ENCODE measurements at places on chromosomes 16 and 17.

GRCh38 chr16:11254913-11255736 is 879 bp downstream of the SOCS1 start:
- DNase-seq = peak; percentile 50

DNA sequence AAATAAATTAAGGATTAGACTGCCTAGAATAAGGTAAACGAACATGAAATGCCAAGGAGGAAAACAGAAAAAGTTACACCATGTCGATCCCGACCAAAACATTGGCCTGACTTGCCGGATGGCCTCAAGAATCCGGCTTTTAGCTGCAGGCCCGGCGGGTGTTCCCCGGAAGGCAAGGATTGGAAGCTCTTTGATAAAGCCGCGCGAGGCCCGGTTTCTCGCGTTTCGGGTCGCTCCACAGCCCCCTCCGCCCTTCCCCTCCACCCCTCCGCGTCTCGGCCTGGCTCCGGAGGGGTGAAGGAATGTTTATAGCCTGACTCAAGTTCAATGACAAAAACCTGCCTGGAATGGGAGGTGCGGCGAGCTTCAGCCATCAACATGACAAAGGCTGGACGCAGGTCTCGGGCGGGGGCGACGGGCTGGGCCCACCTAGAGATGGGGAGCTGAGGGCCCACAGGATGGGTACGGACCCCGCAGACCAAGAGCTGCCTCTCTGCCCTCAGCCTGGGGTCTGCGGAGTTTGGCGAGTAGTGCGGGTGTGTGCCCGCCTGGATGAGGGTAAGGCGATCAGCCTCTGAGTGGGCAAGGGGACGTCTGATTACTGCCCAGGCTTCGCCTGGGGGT is 2.6 kb downstream of the PRAC1 start:
- no peak for DNase-seq

DNA sequence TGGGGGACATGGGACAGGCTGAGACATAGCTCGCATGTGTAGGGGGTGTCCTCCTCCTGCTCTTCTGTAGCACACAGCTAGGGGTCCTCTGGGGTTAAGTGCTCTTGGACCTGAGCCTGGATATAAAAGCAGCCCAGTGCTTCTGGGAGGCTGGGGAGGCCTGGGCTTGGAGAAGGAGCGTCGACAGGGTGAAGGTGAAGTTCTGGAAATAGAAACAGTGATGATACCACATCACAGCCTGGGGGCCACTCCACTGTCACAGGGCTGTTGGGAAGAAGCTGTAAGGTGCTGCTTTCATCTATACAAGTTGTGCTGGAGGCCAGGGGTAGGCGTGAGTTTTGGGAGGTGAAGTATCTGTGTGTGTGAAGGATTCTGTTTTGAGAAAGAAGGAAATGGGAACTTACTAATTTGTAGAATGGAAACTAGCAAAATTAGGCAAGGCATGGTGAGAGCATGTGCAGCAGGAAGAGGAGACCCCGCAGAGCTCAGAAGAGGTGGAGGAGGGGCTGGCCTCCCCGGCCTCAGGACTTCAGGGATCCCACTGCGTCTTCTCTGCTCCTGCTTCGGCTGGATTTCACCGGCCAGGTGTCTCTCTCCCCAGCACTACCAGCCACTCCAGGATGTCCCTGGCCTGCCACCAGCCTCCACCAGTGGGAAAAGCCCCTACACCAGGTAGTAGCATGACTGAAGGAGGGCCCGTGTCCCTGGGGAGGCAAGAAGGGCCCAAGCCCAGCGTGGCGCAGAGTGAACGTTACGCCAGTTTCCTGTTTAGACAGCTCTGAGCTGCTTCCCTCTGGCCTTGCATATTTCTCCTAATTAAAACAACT is 19.4 kb downstream of the PLCG2 start:
- DNase-seq = no peak

DNA sequence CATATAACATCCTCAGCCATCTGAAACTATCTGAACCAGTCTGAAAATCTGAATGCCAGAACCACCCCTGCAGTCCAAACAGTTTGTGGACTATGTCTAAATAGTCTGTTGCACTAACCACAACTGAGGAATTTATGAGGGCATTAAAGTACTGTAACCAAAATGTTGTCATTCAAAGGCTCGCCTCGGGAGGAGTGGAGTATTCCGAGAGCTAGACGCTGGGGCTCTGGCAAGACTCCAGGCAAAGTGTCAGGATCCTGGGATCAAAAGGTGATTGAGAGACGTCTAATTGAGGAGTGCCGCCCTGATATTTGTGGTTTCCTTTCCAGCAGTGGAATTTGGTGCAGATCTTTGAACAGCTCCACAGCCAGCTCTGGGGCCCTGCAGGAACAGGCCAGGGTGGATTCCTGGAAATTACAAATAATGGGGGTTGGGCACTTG is 142.9 kb upstream of the MYOCD start:
- no peak for DNase-seq

DNA sequence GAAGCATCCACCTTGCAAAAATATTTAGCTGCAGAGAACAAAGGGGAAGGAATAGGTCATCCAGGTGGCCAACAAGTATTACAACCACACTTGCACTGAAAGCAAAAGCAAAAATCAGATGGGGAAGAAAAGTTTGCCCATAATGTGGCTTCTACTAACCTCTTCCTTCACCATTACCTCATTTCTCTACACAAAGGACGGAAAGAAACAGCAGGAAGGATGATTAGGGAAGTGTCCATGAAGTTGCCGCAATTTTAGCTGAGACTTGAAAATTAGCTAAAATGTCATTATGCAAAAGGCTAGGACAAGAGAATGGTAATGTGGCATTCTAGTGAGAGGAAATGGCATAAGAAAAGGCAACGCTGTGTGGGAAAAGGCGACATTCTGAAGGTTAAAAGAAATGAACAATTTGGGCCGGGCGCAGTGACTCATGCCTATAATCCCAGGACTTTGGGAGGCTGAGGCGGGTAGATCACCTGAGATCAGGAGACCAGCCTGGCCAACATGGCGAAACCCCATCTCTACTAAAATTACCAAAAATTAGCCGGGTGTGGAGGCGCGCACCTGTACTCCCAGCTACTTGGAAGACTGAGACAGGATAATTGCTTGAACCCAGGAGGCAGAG is 13.7 kb downstream of the KANSL1 start:
- DNase-seq = no peak

- peak; percentile 34 for DNase-seq
These were observed 5.9 kb downstream of the ZNF207 start for GRCh38 chr17:32355649-32356377.

DNA sequence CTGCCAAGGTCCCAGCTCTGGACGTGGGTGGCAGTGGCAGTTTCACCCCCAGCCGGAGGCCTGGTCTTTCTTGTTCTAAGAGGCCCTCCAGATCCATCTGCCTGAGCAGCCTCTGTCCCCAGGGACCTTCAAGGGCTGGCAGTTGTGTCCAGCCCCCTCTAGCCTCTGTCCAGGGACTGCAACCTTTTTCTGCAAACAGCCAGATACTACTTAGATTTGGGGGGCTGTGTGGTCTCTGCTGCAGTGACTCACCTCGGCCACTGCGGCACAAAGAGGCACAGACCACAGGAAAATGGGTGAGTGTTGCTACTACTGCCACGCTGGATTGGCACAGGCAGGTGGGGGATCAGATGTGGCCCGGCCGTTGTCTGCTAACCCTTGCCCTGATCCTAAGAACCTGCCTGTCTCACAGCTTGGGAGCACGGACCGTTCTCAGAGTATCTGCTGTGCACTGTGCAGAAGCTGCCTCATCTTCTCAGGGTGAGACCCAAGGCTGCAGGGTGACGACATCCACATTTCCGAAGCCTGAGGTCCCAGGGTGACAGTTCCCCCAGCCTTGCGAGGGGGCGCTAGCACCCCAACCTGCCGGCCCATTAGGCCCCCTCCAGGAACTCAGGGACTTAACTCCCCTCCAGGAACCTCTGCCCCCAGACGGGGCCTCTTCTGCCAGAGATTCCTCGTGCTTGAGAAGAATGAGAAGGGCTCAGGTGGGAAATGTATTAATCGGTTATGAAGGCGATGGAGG is 27.6 kb downstream of the MXRA7 start:
- peak; percentile 23 for DNase-seq

DNA sequence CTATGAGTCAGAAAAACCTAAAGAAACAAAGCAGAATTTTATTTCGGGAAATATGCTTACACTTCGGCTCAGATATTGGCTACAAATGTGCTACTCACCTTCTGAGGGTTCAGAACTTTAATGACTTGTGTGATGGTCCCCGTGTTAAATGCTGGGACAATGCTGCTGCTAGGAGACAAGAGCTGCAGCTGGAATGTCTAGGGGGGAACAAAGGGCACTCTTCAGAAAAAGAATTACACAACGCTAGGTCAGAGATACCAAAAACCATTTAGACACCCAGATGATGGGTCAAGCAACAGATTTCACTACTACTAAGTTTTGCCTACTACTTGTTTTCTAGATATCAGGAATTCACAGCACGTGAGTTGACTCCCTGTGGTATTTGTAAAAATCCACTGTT is 10.0 kb upstream of the PHLPP2 start:
- no peak for DNase-seq

DNA sequence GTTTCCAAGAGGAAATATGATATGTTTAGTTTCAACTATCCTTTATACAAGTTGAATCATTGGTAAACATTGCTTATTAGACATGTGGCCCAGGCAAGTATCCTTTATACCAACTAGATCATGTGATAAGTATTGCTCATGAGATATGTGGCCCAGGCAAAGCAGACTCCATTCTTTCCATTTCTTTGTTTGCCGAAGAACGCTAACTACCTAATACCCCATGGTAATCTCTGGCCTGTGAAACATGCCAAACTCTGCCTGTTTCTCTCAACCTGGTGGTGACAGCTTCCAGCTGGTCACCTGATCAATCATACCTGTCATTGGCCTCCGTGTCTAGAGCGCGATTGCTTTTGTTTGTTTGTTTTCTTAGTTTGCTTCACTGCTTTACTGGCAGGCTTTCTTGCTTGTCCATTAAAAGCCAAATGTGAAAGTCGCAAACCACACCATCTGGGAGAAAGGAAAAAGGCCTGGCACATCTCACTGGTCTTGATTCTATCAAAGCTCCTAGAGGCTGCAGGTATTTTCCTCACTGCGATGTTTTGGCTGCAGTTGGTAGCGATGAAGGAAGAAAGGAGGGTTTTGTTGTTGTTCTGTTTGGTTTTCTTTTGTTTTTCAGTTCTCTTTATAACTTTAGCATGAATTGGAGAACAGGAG is 686.2 kb downstream of the KCNJ2 start:
- DNase-seq = no peak

GRCh38 chr17:30557916-30558685 is 80.9 kb downstream of the GOSR1 start:
- DNase-seq = no peak

DNA sequence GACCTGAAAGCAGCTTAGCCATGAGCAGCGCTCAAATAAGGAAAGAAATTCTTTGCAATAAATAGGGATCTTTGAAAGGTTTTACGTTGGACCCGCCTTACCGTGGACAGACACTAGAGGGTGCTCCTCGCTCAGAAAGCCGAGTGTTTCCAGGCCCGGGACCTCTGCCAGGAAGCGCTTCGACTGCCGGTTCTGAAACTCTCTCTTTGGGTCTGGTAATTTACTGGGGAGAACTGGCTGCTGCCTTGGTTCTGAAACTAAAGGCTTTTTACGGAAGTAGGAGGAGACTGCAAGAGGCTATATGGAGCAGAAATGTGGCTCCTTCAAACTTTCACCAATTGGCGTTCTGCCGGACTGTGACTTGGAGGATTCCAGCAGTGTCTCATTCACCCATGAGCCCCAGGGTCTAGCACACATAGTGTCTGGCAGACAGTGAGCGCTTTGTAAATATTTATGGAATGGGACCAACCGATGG is 45.6 kb upstream of the HOXB9 start:
- DNase-seq = peak; percentile 67

DNA sequence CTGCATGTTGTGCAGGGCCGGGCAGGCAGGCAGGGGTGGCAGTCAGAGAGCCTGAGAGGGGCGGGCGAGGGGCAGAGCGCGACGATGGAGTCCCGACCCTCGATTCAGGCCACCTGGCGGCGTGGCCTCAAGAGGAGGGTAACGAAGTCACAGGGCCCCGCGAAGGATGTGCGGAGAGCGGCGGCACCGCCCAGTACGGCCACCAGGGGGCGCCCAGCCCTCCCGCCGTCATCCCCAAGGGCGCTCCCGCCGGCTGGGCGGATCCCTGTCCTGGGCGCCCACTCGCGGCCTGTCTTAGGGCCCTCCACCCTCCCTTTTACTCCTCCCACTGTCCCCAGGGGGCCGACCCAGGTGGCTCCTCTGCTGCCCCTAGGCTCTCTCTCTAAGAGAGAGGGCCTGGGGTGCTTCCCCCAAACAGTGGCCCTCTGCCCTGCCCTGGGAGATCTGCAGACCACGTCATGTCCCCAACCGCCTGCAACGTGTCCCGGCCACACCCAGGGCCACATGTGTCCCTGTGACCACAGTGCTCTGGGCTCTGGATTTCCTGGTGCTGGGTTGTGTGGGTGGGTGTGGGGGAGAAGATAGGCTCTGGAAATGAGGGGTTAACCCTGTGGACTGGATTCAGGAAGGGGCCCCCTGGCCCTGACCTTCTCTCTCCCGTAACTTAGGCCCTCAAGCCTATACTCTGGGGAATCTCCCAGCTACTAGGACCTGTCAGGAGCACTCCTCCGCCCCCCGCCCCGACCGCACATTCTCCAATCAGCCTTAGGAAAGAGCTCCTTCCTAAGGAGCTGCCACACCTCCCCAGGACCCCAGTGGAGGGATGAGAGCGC is 5.9 kb downstream of the DPEP2 start:
- DNase-seq = peak; percentile 92

DNA sequence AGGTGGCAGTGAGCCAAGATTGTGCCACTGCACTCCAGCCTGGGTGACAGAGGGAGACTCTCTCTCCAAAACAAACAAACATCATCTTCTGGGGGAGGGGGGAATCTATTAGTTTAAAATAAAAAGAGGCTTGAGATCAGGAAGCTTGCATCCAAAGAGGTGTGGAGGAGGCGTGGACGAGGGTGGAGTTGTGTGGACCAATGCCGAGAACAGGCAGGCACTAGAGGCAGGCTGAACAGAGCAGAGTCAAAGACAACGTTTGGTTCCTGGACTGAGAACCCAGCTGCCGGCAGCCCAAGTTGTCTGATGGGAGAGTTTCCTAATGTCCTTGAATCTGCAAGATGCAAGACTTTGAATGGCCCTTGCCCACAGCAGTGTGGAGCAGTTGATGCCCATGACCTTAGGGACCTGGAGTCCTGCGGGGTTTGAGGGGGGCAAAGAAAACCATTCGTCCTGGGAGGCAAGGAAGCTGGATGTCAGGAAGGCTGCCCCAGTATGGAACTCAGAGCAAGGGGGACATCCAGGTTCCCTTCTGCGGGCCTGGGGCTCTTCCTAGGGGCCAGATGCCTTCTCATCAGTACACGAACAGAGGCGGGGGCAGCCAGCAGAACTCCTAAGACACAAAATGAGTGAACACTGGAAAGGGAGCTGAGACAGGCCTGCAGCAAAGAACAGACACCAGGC is 9.2 kb downstream of the TBC1D16 start:
- no peak for DNase-seq

Measured in hematopoietic multipotent progenitor cell treated with erythropoietin and hydrocortisone succinate and interleukin-3 and kit ligand, for 8 days (in vitro differentiated cells).